ENCODE measurements at places on chromosomes 1 and 21.
A peak's percentile ranks its signal among the peaks of the same experiment; 100 is the strongest.

DNA sequence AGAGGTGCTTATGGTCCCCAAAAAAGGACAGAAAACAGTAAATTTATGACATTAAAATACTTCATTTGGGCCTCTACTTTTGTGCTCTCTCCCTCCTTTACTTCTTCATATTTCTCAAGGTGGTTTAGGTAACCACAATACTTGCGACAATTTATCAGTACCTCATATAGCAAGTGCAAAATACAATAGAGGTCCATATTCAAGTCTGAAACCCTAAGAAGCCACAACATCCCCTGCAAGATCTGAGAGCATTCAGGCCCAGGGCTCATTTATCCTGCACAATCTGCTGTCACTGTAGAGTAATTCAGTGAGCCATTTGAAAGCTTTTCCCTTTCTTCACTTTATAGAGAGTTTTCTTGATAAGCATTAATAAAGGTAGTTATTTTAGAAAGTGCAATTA lies 24.2 kb upstream of the ATP6V1G3 start:
- no peak overlapping the region for H3K4me3 ChIP-seq
- H3K27ac ChIP-seq: no peak overlapping the region
- H3K4me1 ChIP-seq: peaks cover 3% of the 10 kb centered on the region
- no peaks in the 10 kb centered on the region for H3K27me3 ChIP-seq
- H3K36me3 ChIP-seq: no peaks in the 10 kb centered on the region
- no peak for DNase-seq

DNA sequence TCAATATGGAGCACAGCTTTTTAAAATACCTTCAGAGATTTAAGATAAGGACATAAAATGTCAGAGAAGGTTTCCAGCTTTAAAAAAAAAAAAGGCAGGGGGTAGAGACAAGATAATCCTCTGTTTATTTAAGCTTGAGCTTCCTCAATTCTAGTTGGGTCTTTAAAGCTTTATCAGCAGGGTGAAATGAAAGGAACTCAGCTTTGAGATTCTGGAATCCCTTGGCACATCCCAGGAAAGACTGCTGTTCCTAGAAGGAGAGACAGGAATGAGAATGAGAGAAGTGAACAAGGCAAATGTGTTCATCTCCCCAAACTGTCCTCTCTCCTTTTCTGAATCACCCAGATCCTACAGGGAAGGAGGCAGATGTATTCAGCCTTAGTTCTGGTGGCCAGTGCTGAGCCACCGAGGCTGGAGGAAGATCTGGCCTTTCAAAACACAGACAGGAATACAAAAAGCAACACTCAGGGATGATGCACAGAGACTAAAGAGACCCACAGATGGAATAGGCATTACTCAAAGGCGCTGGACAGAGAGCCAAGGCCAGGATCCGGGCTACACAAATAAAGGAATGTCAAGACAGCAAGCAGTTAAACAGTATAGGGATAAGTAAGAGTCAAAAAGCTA lies 385.8 kb upstream of the DUSP10 start:
- no peak overlapping the region for H3K27ac ChIP-seq
- DNase-seq: no peak
- H3K27me3 ChIP-seq: no peaks in the 10 kb centered on the region
- H3K4me3 ChIP-seq: no peak overlapping the region

DNA sequence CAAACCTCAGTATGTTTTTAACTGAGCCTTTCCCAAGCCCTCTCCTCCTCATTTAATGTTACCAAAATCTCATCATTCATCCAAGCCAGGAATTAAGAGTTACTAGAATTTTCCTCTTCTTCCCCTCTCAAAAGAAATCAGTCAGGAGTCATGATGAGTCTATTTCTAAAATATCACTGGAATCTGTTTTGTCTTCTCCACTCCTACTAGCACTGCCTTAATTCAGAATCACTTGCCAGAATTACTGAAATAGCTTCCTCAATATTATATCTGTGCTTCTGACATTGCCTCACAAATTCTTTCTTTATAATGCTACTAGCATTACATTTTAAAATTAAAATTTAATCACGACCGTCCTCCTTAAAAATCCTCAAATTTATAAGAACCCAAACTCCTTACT lies 106.1 kb downstream of the PTGER3 start:
- H3K27me3 ChIP-seq: no peaks in the 10 kb centered on the region
- H3K4me3 ChIP-seq: no peak overlapping the region
- H3K36me3 ChIP-seq: no peaks in the 10 kb centered on the region
- no peak overlapping the region for H3K27ac ChIP-seq
- H3K4me1 ChIP-seq: no peaks in the 10 kb centered on the region

DNA sequence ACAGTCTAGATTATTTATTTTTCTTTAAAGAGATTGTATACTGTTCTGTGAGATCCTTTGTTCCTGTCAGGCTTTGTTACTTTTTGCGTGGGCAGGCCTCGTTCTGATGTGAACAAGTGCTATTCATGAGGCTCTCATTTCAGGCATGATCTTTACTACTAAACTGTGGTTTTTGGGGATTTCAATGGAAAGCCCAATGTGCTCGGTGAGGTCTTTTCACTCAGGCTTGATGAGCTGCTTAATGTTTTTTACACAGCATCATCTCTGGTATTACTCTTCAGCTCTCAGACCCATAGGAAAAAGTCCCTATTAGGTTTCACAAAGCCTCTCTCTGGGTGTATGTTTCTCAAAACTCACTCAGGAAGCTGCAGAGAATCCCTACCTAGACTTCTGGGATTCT lies 419.4 kb downstream of the GPATCH2 start:
- H3K36me3 ChIP-seq: no peaks in the 10 kb centered on the region
- DNase-seq: no peak
- H3K4me1 ChIP-seq: no peaks in the 10 kb centered on the region

- no peaks in the 10 kb centered on the region for H3K36me3 ChIP-seq
- H3K27me3 ChIP-seq: no peaks in the 10 kb centered on the region
- no peak for DNase-seq
- H3K27ac ChIP-seq: no peak overlapping the region
Observed at GRCh38 chr1:242690849-242691609, 166.5 kb upstream of the PLD5 start.

- no peaks in the 10 kb centered on the region for H3K4me1 ChIP-seq
- H3K27ac ChIP-seq: no peak overlapping the region
- no peaks in the 10 kb centered on the region for H3K27me3 ChIP-seq
Observed at GRCh38 chr1:233790662-233791371, 113.7 kb upstream of the SLC35F3 start.

- no peaks in the 10 kb centered on the region for H3K36me3 ChIP-seq
- no peaks in the 10 kb centered on the region for H3K27me3 ChIP-seq
- H3K4me3 ChIP-seq: no peak overlapping the region
- no peak overlapping the region for H3K27ac ChIP-seq
Observed at GRCh38 chr1:160716013-160716412, 4.4 kb upstream of the CD48 start.

- H3K36me3 ChIP-seq: no peaks in the 10 kb centered on the region
- no peaks in the 10 kb centered on the region for H3K4me1 ChIP-seq
- no peak overlapping the region for H3K27ac ChIP-seq
- no peaks in the 10 kb centered on the region for H3K27me3 ChIP-seq
Observed at GRCh38 chr1:5722635-5723164, 269.5 kb downstream of the NPHP4 start.

DNA sequence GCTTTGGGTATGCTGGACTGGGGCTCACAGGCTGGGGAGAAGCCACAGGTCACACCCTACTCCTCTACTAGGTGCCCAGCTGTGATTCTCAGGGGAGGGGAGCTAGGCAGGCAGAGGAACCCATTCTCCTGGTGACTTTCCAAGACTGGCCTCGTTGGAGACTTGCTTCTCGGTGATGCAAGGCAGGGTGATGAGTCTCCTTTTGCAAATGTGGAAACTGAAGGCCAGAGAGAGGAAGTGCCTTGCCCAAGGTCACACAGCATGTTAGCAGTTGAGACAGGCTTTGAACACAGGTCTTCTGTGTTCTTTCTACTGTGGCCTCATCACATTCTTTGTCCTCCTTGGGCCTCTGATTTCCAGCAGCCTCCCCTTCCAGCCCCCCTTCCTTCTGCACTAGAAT lies 20.5 kb upstream of the C1QA start:
- no peak overlapping the region for H3K4me3 ChIP-seq
- H3K27ac ChIP-seq: no peak overlapping the region
- no peaks in the 10 kb centered on the region for H3K27me3 ChIP-seq
- H3K36me3 ChIP-seq: no peaks in the 10 kb centered on the region
- no peak for DNase-seq
- no peaks in the 10 kb centered on the region for H3K4me1 ChIP-seq

GRCh38 chr1:48807554-48808260 lies 31.0 kb upstream of the BEND5 start:
- H3K36me3 ChIP-seq: no peaks in the 10 kb centered on the region
- no peak overlapping the region for H3K4me3 ChIP-seq
- H3K4me1 ChIP-seq: peaks cover 5% of the 10 kb centered on the region
- peak; percentile 16 for DNase-seq
- H3K27ac ChIP-seq: no peak overlapping the region
- H3K27me3 ChIP-seq: no peaks in the 10 kb centered on the region

- H3K36me3 ChIP-seq: no peaks in the 10 kb centered on the region
- peaks cover 3% of the 10 kb centered on the region for H3K4me1 ChIP-seq
- H3K27ac ChIP-seq: peak within 1 kb of the TSS; percentile 78
- no peaks in the 10 kb centered on the region for H3K27me3 ChIP-seq
Observed at GRCh38 chr1:115641762-115642167, at the start of gene VANGL1. TSS of gene VANGL1 (plus strand) at chr1:115641970. CDS start at chr1:115651414, 9,444 bp downstream.

GRCh38 chr1:26468911-26469310 lies 3.3 kb upstream of the HMGN2 start:
- no peaks in the 10 kb centered on the region for H3K27me3 ChIP-seq
- peak; percentile 34 for DNase-seq
- H3K36me3 ChIP-seq: no peaks in the 10 kb centered on the region
- no peak overlapping the region for H3K27ac ChIP-seq
- no peak overlapping the region for H3K4me3 ChIP-seq

- no peak overlapping the region for H3K27ac ChIP-seq
- DNase-seq: no peak
- H3K4me1 ChIP-seq: peaks cover 9% of the 10 kb centered on the region
- H3K4me3 ChIP-seq: no peak overlapping the region
- no peaks in the 10 kb centered on the region for H3K27me3 ChIP-seq
- no peaks in the 10 kb centered on the region for H3K36me3 ChIP-seq
Observed at GRCh38 chr1:56403321-56403720, 176.0 kb downstream of the PLPP3 start.

GRCh38 chr1:174314433-174314832 lies 133.3 kb upstream of the GPR52 start:
- H3K4me1 ChIP-seq: no peaks in the 10 kb centered on the region
- no peak for DNase-seq
- H3K27me3 ChIP-seq: no peaks in the 10 kb centered on the region

All from testis (tissue), 5 donors.